Urinary bladder (tissue), 4 donors: ENCODE measurements at places on chromosomes 1 and 21. TPM values are rescaled to one million over a fixed set of nuclear protein-coding genes. Genes with fewer than 3 reads are reported as not detected.

GRCh38 chr1:183228347-183229220, 42.5 kb downstream of the LAMC2 start:
- peak; percentile 33 for DNase-seq

DNA sequence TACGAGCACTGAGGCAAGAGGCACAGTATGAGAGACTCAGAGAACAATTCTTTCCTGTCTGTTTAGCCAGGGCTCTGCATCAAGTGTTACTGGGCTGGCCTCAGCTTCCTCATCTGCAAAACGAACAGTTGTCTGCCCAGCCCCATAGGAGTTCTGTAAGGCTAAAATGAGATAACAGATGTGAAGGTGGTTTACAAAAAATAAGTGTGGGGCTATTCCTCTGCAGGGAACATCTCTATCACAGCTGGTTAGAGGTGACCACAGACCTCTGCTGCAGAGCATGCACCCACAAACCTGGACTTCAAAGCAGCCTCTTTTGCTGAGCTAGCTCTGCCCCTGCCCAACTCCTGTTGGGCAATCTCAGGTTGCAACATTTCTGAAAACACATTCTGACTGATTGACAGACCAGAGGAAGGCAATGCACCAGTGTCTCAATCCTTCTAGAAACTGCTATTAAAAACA, 10.5 kb upstream of the OLIG1 start:
- no peak for DNase-seq

DNA sequence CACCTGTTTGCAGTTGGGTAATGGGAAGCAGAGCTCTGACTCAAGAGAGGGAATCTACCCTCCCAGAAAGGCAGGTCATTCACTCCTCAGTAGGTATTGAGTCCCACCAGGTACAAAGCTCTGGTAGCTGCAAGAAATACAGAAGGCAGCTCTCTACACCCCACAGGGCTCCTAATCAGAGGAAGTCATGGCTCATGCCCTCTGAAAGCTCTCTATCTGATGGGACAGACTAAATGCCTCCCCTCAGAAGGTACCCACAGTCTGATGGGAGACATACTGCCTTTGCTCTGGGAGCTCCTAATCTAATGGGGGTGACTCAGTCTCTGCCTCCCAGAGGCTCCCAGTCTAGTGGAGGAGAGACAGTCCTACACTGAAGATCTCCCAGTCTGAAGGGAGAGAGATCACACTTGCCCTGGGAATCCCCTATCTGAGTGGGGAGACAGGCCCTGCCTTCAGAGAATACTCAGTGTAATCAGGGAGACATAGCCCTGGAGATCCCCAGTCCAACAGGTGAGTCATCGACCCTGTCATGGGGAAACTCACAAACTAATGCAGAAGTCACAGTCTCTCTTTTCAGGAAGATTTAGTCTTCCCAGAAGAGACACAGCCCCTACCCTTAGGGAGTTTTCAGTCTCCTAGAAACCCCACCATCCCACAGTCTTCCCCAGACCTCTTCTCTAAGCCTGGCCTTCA, 23.7 kb downstream of the CAMK1G start:
- no peak for DNase-seq

The TMEM201 gene
- 4.4 TPM for total RNA-seq

The DTL gene
- total RNA-seq, result 20.7 TPM

DNA sequence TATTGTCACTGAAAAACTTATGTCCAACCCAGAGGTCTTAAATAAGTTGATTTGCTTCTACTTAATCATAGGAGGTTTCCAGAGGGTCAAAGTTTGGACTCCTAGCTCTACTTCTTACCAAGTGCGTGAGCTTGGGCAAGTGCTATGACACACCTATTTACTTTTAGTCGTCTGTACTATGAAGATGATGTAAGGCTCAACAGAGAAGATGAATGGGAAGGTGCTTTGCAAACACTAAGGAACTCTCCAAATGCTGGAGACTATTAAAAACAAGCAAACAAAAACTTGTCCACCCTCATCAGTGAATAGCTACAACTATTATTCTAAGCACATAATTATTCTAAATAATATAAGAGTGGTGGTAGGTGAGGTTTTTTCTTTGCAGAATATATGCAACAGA, 232.3 kb upstream of the USP24 start:
- no peak for DNase-seq

The SLAMF6 gene
- 0.53 TPM for total RNA-seq

The KLHL21 gene
- total RNA-seq, result 17.0 TPM

The GSTM1 gene
- not detected for total RNA-seq

DNA sequence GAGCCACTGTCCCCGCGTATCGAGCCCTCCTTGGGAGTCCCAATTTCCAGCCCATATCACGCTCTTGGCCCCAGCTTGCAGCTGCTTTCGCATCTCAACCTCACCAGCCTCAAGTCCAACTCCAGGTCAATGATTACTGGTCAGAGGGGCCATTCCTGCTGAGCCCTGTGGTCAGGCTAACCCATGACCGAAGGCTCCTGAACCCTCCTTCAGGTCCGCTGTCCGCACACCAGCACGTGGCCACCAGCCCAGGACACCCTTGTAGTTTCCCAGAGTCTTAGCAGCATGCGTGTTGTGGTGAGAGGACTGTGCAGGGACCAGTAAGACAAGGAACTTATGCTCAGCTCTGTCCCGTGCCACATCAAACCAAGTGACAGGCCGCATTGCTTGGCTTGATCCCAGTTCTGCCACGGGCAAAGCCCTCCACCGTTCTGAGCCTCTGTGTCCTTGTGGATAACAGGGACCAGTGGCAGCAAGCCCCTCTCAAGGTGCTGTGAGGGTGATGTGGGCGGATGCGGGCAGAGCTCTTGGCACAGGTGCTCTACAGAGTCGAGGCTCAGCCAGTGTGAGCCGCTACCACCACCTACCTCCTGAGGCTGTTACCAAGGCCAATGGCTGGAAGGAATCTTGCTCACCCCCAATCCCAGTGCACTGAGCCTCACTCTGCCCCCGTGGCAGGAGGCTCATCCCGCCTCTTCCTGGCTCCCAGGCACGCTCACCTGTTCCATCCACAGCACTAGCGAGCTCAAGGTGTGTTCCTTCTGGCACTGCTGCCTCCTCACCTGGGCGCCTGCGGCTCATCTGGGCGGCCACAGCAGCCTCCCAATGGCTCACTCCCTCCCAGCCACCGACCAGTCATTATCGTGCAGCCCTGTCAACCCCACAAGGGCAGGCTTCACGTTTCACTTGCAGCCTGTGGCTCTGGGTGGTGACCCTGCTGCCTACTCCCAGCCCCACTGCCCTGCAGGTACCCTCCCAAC, 20.4 kb downstream of the KRTAP10-1 start:
- no peak for DNase-seq

DNA sequence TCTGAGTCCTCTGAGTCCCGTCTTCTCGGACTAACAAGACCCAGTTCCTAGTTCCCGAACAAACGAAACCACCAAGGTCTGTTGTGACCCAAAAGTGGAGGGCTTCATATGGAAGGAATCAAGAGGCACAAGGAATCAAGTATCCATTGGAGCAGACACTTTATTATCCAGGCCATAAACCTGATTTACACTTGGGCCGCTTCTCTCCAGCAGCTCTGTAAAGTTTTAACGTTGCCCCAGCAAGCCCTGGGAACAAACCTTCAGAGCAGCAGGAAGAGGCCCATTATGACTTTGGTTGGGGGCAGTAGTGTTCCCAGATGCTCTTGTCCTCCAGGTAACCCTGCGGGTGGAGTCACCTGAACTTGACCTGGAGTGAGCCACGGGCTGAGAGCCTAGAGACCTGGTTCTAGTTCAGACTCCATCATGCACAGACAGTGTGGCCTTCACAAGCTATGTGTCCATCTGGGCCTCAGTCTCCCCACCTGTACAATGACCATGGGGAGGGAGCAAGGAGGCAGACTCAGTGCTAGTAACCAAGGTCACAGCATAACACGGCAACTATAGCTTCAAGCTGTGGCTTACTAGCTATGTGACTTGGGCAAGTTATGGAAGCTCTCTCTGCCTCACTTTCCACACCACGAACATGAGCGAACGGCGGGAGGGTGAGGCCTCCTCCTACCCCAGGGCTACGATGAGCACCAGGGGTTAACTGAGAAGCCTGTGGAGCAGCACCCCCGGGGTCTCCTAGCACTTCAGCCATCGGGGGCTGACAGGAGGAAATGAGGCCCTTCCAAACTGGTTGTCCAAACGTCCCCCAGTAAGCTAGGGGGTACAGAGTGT, 95.7 kb downstream of the GLIS1 start:
- no peak for DNase-seq

The KCNJ9 gene
- total RNA-seq, result 0.26 TPM

The PCBP3 gene
- total RNA-seq, result 4.3 TPM

The PDE9A gene
- total RNA-seq, result 13.5 TPM

The CYP4Z1 gene
- 0.53 TPM for total RNA-seq

The INKA2 gene
- 7.4 TPM for total RNA-seq

DNA sequence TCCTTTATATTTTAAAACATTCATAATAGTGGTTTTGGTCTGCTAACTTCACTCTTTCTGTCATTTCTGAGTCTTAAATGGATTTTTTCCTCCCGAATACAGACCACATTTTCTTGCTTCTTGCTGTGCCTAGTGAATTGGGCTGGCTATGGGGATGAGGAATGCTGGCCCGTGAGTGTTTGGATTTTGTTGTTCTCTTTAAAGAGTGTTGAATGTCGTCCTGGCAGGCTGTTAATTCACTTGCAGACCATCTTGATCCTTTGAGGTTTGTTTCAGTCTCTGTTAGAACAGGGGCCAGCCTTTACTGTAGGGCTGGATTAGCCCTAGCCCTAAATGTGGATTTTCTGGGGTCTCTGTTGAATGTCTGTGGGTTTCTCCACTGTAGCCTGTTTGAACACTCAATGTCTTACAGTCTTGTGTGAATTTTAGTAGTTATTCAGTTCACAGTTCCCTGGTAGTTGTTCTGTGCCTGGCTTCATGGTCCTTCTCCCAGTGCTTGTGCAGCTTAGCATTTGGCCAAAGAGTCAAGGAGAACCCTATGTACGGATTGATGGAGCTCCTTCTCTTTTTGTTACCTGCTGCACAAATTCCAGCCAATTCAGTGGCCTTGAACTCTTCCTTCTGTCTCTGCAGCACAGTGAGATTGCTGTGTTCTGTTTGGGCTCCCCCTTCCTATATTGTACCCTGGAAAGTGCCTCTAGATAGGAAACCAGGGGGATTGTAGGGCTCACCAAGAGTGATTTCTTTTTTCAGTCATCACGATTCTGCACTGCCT, 95.7 kb downstream of the DYRK1A start:
- no peak for DNase-seq

- DNase-seq, result no peak
These were observed 28.3 kb downstream of the NUP133 start for GRCh38 chr1:229479660-229480399.

The SPRR1A gene
- not detected for total RNA-seq

DNA sequence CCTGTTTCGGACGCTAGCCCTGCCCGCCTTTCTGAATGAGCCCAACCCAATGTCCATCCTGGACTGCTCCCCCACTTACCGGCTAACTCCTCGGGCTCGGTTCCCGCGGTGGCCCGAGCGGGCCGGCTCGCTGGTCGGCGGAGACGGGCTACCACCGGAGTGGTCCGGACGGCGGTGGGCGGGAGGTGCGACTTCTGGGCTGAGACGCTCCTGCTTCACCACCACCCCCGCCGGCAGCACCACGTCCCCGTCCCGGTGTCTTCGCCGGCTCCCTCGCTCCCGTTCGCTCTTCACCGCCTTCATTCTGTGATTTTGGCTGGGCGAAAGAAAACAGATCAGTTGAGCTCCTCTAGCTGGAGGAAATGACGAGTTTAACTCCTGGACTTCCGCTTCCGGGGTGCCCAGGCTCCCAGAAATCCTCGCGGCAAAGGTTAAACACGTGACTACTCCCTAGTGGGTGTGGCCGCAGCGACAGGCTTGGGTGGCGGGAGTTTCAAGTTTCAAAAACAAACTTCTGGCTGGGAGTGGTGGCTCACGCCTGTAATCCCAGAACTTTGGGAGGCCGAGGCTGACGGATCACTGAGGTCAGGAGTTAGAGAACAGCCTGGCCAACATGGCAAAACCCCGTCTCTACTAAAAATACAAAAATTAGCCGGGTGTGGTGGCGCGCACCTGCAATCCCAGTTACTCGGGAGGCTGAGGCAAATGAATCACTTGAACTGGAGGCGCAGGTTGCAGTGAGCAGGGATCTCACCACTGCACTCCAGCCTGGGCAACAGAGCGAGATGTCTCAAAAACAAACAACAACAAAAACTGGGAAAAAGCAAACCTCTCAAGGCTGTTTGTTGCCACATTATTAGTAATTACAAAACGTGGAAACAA, at the start of gene SNIP1:
SNIP1 (minus strand) TSS at position 367 of the 882 bp plus-strand sequence; CDS start at position 303, 64 bp downstream.
- DNase-seq, result peak; percentile 90

- no peak for DNase-seq
These were observed 14.0 kb upstream of the FAAP20 start for GRCh38 chr1:2208309-2209239.

- no peak for DNase-seq
These were observed 40.7 kb downstream of the RPS6KA1 start for GRCh38 chr1:26570287-26570686.

DNA sequence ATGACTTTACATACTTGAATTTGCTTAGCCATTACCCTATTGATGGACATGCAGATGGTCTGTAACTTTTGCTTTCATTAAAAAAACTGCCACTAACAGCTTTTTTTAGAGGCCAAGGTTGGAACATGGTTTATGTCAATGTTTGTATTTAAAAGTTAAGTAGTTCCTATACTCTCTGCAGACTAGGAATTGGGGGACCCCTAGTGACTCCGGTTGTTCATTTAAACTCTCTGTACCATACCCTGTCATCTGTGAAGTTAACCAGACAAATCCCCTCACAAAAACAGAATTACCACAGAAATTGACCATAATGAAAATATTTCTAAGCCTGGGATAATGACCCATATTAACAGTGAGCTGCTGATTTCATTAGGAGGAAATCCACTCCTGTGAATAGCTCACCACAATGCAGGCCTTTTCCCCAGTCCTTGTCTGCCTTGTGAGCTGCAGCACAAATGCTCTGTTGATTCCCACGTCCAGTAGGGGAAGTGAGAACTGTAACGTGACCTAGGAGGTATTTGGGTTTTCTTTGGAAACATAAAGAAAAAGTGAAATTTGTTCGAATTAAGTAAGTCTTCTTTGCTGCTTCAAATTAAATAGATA, 30.2 kb upstream of the CD101 start:
- no peak for DNase-seq

DNA sequence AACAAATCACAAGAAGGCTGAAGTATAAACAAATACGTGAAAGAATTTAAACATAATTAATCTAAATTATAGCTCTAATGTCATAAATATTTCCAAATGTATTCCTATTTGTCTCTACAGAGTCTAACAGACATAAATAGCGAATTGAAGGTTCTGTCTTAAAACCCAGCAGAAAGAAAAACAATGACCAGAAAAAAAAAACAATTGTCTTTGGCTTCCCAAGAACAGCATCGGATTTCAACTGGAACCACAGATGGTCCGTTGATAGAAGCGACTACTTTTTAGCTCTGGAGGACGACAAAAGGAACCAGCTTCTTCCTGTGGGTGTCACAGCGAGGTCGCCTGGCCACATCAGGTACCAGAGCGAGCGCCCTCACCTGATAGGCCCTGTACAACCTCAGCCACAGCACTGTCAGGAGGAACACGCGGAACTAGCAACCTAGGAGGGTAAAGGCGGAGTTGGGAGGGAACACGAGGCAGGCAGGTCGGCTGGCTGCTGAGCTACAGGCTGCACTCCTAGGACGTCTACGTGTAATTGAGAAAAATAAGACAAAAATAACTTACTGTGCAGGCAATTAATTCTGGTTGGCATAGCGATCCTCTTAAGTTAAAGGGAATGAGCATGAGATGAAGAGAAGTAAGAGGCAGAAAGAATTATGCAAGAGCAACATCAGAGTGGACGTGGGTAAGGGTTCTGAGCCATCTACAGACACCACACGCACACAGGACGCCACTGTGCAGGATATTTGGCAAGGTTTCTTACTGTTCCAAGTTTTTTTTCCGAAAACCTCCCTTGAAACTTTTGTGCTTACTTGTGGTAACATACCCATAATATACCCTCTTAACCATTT, 16.7 kb upstream of the PRDM15 start:
- no peak for DNase-seq
